ENCODE measurements at places on chromosomes 5 and 9.

GRCh38 chr9:117258184-117258866 is 156.5 kb downstream of the ASTN2 start:
- DNase-seq = no peak

DNA sequence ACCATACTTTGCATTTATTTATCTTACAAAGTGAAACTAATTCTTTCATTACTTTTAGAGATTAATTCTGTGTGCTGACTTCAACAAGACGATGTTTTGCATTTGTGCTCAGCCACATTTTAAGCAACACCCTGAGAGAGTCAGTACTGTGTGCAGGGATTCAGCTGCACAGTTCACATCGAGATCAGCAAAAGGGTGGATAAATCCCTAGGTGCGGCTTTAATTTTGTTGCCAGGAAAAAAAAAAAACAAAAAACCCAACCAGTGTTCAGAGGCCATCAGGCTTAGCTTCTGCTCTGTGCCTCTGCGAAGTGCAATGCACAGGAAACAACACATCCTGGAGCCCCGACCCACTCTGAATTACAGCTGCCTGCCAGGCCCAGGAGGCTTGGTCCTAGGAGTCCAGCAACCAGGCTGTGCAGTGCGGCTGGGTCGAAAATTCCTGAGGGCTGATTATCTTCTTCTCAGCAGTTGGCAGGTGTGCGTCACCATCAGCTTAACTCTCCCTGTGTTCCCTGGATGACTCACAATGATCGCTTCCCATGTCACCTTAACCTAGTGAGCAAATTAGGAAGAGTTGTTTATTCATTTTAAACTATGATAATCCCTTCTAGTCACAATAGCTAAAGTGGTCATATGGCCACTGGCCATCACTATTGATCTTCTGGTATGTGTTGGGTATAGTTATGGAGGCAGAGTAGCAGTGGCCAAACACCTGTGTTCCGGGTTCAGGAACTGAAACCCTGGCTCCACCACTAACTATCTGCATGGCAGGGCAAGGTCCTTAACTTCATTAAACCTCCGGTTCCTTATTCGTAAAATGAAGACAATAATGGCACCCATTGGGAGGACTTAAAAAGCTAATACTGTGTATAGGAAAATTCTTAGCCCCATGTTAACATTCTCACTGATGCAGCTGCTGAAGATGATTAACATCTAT is 31.2 kb upstream of the NDUFB6 start:
- DNase-seq = no peak

GRCh38 chr5:98772415-98773213 is 849 bp upstream of the RGMB start:
- no peak for DNase-seq

- no peak for DNase-seq
Observed at GRCh38 chr5:135371622-135372232, 27.3 kb downstream of the MACROH2A1 start.

- no peak for DNase-seq
Observed at GRCh38 chr5:33556330-33557328, 115.9 kb downstream of the TARS1 start.

- DNase-seq = no peak
Observed at GRCh38 chr5:107424491-107424890, 246.2 kb downstream of the EFNA5 start.

DNA sequence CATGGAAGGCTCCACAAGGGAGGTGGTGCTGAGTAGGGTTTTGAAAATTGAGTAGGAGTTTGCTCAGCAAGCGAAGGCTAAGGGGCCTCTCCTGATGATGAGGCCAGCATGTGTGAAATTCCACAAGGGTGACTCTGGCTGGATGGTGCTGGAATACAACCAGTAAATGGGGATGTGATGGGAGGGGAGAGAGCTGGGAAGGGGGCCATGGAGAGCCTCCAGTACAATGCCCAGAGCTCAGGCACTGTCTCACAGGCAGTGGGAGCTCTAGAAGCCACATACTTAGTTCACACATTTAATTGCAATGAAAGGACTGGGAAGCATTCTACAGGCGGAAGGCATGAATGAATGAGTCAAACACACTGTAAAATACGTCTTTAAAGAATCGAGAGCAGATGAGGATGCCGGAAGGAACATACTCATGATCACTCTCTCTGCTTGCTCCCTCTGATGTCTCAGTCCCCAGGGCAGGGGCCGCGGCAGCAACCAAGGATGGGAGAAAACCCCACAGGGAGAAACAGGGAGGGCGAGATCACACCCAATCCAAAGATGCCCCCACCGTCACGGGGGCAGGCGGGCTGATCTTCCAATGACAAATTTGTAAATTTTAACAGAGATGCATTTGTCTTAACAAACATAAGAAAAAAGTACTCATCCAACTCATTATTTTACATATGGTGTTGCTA is 261.0 kb downstream of the NSG2 start:
- DNase-seq = no peak

GRCh38 chr5:95963650-95964410 is 2.2 kb upstream of the ELL2 start:
- no peak for DNase-seq

- no peak for DNase-seq
Observed at GRCh38 chr9:110933350-110934001, 104.8 kb downstream of the LPAR1 start.

DNA sequence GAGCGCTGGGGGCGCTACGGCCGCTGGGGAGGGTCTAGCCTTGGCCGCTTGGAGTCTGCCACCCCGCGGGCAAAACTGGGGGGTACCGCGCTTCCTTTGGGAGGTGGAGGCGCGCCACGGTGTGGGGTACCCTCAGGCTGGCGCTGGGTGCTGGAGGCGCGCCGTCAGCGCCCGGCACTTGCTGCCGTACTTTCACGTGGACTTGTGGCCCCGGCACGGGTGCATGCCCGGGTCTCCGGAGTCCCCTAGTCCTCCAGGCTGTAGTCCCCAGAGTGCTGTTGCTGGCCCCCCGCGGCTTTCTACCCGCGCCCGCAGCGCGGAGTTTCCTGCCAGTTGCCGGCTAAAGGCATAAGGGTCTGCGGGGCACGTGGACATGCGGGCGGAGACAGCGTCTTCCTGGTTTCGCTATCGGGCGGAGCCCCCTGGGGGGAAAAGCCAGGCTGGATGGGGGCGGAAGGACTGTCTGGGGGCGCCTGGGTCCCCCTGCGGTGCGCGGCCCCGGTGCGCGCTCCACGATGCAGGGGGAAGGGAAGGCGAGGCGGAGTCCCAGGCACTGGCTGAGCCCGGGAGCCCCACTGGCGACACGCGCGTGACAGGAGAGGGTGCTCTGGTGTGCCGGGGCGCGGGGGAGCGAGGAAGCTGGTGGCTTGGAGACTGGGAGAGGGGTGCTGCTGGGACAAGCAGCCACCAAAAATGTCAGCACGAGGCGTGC is 666 bp downstream of the PPARGC1B start:
- DNase-seq = peak; percentile 39

DNA sequence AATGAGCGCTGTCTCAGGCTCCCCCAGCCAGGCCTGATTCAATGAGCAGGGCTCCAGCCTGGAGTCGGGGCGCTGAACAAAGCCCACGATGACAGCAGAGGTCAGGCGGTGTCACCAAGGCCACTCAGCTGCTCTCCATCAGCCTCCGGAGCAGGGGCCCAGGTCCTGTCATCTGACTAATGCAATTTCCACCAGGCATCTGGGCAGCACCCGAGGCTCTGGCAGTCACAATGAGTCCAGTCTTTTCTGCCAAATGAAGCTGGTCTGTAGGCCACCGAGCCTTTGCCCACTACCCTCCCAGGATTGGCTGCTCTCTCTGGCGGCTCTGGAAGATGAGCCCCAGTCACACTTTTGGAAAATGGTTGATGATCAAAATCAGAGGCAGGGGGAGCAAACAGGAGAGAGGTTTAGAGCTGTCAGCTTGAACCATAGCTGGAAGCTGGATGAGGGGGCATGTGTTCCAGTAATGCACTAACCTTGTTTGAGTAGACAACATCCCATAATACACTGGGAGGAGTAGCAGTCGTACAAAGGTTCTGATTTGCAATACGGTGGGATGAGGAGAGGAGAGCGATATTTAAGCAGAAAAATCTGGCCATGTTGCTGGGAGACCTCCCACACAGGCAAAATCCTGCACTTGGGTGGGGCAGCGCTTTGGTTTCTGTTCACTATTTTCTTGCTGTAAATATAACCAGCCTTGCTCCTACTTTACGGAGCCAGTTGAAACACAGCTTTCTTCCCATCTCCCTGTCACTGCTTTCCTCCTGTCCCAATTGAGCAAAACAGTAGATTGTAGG is 306.4 kb upstream of the PANK3 start:
- no peak for DNase-seq

- DNase-seq = no peak
Observed at GRCh38 chr9:98046180-98046543, 10.4 kb upstream of the NANS start.

DNA sequence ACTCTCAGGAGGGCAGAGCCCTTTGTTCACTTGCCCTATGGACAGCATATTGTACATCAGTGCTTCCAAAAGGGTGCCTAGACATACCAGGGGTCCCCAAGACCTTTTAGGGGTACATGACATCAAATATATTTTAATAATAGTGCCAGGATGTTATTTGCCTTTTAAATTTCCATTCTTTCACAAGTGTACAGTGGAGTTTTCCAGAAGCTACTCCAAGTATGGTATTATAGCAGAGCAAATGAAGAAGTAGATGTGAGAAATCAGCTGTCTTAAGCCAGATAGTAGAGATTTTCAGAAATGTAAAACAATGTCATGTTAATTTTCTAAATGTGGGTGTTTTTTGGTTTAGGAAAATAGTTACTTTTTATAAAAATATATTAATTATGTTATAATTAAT is 15.6 kb downstream of the PTTG1 start:
- DNase-seq = no peak

DNA sequence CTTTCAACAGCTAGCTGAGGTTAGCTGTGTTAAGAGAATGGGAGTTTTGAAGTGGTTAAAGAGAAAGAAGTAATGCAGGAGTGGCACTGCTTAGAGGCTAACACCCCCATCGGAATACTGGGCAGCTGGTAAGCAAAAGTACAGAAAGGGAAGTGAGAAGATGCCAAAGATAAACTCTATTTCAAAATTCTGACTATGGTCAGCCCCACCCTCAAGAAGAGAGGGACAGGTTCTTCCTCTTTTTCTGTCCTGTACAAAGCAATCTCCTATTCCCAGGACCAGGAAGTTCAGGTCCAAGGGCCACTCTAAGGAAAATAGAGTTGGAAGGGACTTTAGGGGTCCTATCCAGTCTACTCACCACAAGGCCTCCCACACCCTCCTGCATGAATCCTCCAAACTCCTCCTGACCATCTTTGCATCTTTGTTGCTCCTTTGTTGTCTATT is 45.9 kb upstream of the JAK2 start:
- no peak for DNase-seq

DNA sequence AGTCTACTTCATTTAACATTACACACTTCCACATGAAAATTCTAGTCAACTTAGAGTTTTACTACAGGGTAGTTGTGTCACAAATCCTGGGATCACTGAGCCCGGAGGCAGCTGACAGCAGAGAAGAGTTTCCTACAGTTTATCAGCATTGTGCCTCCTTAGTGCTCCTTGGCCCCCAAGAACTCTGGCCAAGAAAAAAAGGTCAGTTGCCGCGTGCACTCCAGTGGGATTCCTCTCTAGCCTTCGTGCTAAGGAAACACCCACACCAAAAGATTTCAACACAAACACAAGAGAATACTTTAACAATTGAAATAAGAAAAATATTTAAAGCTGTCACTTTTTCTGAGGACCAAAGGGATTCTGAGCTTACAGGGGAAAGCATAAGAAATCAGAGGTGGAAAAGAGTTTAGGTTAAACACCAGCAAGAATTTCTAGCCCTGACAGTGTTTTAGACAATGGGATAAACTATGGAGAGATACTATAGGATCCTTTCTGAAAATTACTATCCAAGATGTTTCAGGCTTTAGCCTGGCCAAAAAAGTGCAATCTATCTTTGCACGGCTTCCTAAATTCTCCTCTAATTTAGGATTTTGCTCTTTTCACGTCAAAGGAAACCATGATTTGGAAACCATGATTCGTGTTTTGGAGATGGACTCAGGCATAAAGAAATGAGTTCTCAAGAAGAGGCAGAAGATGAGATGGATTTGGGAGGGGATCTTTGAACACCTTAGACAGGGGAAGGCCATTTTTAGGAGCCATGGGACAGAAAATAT is 606.8 kb downstream of the RAB3C start:
- DNase-seq = no peak

DNA sequence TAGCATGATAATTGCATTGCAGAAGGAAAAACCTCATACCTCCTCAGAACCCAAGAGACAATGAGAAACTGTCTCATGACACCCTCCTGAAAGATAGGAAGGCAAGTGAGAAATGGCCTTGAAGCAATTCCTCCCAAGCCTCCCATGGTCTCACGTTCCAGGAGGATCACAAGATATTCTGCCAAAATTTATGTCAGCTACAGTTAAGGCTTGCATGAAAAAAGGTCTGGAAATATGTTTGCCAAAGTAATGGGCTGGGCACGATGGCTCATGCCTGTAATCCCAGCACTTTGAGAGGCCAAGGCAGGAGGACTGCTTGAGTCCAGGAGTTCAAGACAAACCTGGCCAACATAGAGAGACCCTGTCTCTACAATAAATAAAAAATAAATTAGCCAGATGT is 12.6 kb upstream of the HOMER1 start:
- no peak for DNase-seq

- no peak for DNase-seq
Observed at GRCh38 chr9:122314165-122314564, 49.5 kb downstream of the MRRF start.

DNA sequence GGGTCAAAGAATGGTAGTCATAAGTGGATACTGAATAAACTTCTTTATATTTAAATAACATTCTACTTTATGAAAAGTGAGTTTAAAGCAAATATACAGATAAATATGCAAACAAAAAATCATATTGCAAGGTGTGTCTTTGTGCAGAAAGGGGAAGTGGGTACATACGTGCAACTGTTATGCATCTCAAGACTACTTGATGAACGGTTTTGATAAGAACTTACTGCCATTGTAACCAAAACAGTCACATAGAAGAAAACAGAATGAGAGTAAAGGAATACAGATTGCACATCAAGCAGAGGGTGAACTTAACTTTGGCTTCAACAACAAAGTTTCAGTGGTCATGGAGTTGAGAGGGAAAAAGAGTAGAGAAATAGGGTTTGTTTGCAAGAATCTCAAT is 9.9 kb downstream of the CAMK4 start:
- DNase-seq = no peak

GRCh38 chr9:5452286-5452609 is 1.9 kb downstream of the CD274 start:
- DNase-seq = no peak

DNA sequence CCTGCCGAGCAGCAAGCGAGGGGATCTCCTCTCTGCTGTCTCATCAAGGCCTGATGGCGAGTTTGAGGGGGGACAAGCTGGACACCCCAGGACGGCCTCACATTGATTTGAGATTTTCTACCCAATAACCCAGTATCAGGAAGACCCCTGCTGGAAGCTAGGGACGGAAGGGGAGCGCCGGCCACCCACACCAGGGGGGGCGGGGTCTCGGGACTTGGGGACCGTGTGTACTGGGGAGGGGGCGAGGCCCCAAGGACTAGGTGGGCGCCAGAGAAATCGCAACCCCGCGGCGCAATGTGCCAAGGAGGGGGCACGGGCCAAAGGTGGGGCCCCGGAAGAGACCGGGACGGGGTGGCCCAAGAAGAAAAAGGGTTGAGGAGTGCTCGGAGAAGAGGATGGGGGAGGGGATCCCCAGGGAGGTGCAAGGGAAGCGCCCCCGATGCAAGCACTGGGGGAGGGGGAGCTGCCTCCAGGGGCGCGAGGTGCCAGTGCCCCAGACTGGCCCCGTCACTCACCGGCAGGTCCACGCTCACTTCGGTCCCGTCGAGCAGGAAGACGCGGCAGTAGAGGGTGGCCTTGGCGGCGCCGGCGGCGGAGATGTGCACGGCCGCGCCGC is 1.1 kb downstream of the EPB41L4B start:
- DNase-seq = no peak

GRCh38 chr5:98770209-98770910 is 3.1 kb upstream of the RGMB start:
- DNase-seq = no peak

- no peak for DNase-seq
Observed at GRCh38 chr5:145362266-145362665, 472.9 kb downstream of the PRELID2 start.

All from GDM1 (cell line).